SK-N-DZ (cell line): ENCODE measurements at places on chromosomes 6 and 20.

DNA sequence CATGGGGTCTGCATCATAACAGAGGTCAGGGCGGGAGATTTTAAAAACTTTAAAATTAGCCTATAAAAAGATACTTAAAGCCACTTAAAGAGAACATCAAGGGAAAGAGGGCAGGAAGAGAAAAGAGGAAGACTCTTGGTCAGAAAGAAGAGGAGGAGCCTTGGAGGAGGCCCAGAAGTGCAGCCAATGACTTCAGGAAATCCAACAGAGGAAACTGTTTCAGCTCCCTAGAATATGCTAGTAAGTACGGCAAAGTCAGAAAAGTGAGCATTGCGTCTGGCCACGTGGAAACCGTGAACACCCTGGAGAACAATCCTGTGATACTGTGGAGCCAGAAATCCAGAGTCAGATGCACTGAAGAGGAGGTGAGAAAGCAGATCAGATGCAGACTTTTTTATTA is 22.5 kb upstream of the NHSL1 start:
- no peak for DNase-seq

DNA sequence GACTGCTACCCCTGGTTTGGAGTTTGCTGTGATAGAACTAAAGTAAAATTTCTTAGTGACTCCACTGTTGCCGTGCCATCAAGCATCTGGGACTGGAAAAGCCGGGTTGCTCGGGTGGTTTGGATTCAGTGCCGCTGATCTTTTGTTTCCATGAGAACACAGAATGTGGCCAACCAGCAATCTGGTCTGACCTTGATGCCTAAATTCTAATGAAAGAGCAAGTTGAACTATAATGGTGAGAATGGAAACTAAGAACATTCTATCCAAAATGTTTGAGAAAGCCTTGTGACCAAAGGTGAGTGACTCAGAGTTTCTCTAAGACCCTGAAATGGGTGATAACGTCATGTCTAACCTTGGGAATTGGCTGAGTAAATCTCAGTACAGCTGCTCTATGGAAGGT is 9.9 kb upstream of the PI16 start:
- no peak for DNase-seq

- DNase-seq, result no peak
Observed at GRCh38 chr6:154583546-154584188, 73.2 kb upstream of the CNKSR3 start.

DNA sequence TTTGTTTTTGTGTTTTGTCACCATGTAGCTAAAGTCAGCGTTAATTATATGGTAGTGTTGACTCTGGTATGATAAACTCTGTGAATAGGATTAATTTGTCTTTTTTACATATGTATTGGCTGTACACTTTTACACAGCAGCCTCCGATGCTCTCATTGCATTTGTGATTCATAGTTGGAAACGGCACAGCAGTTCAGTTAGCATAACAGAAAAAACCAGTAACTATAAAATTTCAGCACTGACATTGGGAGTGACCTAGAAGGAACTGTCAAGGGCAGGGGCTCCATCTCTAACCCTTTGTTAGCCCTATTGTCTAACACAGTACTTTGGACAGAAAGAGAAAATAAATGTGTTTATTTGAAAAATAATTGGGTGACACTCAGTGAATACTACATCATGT is 5.6 kb upstream of the BEND6 start:
- no peak for DNase-seq

DNA sequence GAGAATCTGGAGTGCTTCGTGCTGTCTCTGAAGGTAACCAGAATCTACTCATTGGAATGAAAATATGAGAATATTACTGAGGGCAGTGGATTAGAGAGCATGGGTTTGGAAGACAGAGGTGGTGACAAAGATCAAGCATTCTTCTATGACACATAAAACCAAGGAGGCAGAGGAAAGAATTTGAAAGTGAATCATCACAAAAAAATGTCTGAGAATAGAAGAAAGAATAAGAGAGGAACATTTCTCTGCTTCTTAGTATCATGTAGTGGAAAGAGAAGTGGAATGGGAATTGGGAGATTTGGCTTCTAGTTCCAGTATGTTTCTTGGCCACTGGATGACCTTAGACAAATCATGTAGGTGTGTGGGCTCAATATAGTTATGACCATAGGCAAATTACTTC is 474.0 kb downstream of the TFAP2B start:
- no peak for DNase-seq

GRCh38 chr6:80623066-80623815 is 516.8 kb downstream of the BCKDHB start:
- no peak for DNase-seq

GRCh38 chr6:48016020-48016755 is 94.8 kb downstream of the PTCHD4 start:
- peak; percentile 15 for DNase-seq

DNA sequence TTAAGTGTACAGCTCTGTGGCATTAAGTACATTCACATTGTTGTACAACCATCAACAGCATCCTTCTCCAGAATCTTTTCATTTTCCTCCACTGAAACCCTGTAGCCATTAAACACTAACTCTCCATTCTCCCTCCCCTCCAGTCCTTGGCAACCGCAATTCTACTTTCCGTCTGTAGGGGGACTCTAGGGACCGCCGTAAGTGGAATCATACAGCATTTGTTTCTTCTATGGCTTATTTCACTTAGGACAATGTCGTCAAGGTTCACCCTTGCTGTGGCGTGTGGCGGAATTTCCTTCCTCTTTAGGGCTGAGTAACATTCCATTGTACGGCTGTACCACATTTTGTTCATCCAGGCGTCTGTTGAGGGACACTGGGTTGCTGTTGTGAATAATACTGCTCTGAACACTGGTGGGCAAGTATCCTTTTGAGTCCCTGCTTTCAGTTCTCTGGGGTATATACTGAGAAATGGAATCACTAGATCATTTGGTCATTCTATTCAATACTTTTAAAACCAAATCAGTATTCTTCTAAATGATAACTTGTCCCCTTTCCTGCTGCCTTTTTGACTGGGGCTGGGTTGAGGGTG is 50.7 kb downstream of the PPP1R3G start:
- peak; percentile 31 for DNase-seq

DNA sequence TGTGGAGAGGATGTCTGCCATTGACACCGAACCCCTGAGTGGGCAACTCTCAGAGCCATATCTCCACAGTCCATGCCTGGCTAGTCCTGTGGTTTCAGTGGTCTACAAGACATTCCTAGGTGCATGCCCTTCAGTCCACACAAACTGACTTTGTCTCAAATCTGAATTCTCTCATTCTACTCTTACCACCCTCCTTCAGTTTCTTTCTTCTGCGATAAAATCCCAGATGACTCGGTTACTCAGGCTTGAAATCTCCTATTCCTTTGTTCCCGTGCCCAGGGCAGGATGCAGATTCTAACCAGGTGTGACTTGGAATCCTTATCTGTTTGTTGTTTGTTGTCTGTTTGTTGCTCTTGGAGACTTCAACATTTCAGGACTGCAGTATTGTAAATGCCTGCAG is 9.3 kb downstream of the CDS2 start:
- DNase-seq, result no peak

DNA sequence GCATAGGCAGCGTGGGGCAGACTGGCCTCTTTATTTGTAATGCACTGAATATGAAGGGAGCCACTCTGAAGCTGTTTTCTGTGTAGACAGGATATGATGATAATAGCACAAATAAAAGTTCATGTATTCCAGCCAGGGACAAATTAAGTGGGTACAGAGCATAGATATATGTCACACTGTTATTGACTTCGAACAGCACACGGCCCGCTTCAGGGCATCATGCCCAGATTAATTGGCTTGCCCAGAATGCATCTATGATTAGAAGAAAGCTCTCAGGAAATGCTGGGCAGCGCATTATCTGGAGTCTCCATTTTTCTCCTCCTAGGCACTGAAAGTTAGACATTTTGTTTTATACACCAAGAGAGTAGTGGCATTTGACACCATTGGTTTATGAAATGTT is 26.3 kb upstream of the SASH1 start:
- DNase-seq, result no peak

DNA sequence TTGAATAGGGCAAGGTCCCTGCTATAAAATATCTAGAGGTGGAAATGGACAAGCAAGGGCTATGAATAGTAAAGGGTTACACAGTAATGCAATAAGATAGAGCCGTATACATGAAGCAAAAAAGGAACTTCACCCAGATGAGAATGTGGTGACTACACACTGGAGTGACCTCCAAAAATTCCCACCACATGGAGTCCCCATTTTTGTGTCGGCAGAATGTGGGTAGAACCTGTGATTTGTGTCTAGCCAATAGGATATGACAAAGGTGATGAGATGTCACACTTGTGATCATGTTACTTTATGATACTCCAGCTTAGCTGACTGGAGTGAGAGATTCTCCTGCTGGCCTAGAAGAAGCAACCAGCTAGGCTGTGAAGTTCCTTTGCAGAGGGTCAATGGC is 96.8 kb downstream of the SYNE1 start:
- no peak for DNase-seq

DNA sequence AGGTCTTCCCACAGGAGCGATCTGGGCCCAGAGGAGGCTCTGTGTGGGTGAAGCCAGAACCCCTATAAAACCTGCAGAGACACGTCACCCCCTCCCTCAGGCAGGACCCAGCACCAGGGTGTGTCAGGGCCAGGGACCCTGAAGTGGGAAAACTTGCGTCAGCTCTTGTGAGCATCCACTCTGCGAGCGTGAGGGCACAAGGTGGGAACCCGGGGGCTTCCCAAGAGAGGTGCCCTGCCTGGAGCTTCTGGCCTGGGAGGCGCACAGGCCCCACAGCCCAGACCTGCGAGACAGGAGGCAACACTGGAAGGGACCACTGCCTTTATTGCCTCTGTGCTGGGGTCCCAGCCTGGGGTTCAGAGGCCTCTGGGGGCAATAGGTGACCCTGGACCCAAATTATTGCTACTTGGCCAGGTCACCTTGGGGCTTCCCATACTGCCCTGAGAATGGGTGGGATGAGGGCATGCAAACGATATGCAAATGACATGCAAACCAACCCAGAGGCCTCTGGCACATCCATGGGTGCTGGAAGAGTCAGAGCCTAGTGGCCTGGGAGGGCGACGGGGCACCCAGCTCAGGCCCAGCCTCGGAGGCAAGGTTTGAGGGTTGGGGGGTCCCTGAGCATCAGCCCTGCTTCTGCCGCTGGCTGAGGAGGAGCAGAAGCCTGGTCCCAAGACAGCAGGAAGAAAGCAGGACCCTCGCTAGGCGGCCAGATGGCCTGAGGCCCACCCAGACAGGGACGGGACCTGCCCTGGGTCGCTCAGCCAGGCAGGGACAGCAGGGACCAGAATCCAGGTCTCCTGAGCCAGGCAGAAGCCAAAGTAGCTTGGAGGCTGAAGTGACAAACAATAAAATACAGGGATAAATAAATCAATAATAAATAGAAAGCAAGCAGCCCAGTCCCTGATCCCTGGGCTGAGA is 5.1 kb upstream of the C20orf144 start:
- DNase-seq, result no peak

DNA sequence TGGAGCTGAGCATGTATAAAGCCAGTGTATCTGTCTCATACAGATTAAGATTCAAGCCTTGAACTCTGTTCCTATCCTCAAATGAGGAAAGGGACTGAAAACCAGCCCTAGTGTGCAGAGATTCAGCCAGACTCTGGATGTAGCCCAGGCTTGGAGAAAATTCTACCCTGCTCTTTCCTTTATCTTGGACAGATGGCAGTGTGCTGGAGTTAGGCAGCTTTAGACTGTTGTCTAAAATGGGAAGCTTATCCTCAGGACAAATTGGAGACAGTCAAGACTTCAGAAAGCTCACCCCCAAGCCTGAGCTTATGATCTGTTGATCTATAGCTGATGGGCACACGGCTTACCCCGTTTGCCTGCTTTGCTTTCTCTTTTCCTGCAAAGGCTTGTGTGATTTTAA is 1057.6 kb downstream of the KIF16B start:
- DNase-seq, result no peak

GRCh38 chr6:140828856-140829255 is 1303.9 kb upstream of the GJE1 start:
- peak; percentile 2 for DNase-seq

DNA sequence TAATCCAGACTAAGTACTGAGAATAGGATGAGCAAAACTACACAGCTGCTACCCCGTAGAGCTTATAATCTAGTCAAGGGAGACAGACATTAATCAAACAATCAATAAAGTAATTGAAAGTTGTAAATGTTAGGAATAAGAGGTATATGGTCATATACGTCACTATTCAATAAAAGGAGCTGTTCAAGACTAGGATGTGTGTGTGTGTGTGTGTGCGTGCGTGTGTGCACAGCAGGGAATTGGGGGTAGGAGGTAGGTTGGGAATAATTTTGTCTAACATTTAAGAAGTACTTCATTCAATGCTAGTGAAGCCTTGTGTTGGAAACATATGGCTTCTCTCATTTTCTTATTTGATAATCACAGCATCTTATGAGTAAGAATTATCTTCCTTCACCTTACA is 41.8 kb downstream of the SESN1 start:
- no peak for DNase-seq

DNA sequence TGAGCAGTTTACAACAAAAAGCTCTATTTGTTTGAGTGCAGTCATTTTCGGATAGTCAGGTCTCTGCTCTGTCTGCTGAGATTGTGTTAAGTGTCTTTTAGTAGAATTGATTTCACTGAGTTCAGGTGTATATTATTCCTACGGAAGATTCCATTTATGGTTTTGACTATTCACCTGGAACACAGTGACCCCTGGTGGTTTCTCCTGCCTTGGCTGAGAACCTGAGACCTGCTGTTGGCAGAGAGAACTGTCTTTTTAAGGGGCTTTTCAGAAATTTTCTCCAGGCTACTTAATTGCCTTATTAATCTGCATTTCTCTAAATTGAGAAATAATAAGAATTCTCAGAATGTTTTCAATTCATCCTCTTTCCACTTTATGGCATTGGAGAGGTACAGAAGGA is 508.0 kb downstream of the TBC1D32 start:
- peak; percentile 35 for DNase-seq

- no peak for DNase-seq
Observed at GRCh38 chr6:164911151-164911550, 398.3 kb downstream of the C6orf118 start.

DNA sequence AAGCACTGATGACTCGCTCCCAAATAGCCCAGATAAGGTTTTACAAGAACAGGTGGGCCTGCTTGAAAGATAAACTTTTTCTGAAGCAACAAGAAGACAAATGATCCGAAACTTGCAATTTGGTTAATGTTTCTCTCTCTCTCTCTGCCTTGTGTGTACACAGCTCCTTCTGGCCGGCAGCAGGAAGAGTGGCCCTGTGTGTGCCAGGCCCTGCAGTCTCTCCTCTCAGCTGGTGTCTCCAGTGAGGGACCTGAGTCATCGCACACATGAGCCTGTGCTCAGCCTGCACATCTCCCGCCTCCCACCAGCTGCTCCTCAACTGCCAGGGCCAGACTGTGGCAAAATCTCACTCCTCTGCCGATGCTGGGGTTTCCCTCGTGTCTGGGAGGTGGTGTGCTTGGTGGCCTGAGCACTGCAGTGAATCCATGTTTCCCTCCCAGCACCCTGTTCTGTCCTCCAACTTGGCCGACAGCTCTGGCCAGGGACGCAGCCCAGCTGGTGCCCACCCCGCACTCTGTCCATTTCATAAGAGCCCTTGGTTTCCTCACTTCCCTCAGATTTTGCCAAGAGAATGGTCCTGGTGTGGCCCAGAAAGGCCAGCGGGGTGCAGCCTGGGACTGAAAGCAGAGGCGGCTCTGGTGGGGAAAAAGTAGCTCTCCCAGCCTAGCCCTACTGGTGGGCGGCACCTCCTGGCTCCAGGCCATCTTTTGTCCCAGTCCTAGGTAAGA is 49.4 kb downstream of the ERMARD start:
- DNase-seq, result no peak

- DNase-seq, result no peak
Observed at GRCh38 chr6:13004601-13005000, 288.0 kb downstream of the PHACTR1 start.

GRCh38 chr6:137217801-137218472 is 1.2 kb downstream of the IFNGR1 start:
- DNase-seq, result no peak

GRCh38 chr20:59508729-59509128 is 95.6 kb upstream of the PHACTR3 start:
- no peak for DNase-seq
